ENCODE measurements at places on chromosomes 3 and 15.
A peak's percentile ranks its signal among the peaks of the same experiment; 100 is the strongest.

GRCh38 chr15:99895956-99896311 lies 162.7 kb upstream of the LYSMD4 start:
- no peak for DNase-seq

- no peak for DNase-seq
Observed at GRCh38 chr3:195035345-195036202, 235.4 kb downstream of the XXYLT1 start.

DNA sequence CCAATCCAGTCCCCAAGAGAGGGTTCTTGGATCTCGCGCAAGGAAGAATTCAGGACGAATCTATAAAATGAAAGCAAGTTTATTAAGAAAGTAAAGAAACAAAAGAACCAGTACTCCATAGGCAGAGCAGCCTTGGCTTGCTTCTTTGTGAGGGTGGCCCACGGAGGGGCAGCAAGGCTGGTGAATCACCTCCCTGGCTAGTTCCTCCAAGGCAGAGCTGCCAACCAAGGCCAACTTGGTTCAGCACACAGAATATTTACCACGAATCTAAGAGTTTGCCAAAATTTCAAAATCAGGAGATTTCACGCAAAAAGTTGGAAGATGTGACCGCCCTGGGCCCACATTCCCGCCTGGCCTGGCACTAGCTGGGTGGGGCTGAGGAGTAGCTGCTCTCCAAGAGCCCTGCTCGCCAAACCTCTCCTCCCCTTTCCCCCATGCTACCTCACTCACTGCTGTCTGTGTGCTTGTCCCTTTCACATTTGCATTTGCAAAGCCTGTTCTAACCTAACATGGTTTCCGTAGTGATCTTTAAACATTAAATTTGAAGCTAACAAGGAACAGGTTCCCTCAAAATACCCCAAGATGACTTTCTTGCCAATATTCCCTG lies 26.2 kb upstream of the DCUN1D1 start:
- no peak for DNase-seq

GRCh38 chr3:14110699-14111098 lies 14.0 kb downstream of the CHCHD4 start:
- no peak for DNase-seq

- no peak for DNase-seq
Observed at GRCh38 chr3:157531771-157532170, 28.6 kb upstream of the VEPH1 start.

- DNase-seq: peak; percentile 69
Observed at GRCh38 chr3:15291589-15292541, 40.5 kb downstream of the SH3BP5 start.

DNA sequence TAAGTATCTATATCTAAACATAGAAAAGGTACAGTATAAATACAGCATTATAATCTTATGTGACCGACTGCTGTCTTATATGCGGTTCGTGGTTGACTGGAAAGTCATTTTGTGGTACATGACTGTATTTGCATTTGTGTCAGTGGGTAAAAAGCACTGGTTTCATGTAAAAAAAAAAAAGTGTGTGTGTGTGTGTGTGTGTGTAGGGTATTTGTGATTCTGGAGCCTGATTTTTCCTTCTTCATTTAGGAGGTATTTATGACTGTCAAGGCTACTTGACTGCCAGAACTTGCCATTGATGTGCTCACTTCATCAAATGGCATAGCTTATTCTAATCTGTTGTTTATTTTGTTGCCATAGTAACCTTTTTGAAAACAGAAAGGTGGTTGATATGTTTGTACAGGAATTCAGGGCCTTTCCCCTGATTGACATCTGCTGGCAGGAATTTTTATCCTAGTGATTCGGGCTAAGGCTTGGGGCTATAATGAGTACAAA lies 63.2 kb downstream of the AKAP13 start:
- DNase-seq: no peak

DNA sequence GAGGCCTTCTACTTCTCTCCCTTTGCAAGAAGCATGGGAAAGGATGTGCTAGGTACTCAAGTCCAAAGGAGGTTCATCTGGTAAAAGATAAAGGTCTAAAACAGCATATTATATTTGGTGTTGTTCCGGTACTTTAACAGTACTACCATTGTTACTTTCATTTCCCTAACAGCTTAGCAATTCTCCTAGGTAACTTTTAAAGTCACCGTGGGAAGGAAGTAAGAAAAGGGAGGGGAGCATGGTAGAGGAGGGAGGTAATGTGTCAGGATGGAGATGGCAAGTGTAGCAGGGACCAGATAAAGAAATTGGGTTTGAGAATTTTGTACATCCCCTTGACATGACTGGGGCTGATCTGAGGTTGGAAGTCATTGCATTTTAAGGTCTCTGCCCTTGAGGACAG lies 89.4 kb upstream of the SKOR1 start:
- DNase-seq: no peak

DNA sequence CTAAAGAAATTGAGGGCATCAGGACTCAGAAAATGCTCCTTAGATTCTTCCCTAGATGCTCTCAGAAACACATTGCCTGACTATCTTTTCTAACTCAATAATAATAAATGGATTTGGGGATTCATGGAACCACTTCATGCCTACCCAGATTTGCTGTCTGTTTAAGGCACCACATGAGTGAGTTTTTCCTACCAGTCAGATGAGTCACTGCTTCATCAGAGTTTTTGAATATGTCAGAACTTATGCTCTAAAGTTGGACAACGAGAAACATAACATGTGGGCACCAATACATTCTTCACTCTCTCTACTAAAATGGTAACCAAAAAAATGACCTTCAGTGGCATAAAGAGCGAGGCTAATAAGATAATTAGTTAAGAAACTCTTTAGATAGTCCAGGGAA lies 1135.1 kb downstream of the TUSC7 start:
- no peak for DNase-seq

GRCh38 chr15:96052572-96053030 lies 277.9 kb upstream of the NR2F2 start:
- DNase-seq: no peak

DNA sequence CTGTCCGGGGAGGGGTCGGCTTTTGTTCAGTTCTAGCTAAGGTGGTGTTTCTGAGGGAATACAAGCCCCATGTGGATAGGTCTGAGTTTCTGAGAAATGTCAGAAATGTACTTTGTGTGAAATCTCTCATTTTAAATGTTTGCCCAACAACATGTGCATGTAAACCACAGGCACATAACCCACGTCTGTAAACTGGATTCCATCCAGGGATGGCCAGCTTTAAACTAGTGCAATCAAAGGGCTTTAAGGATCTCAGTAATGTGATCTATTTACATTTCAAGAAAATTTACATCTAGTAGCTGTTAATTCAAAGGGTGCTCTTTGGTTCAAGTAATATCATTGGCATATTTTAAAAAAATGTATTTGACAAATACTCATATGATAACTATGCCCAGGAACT lies 52.0 kb downstream of the POLR2M start:
- no peak for DNase-seq

DNA sequence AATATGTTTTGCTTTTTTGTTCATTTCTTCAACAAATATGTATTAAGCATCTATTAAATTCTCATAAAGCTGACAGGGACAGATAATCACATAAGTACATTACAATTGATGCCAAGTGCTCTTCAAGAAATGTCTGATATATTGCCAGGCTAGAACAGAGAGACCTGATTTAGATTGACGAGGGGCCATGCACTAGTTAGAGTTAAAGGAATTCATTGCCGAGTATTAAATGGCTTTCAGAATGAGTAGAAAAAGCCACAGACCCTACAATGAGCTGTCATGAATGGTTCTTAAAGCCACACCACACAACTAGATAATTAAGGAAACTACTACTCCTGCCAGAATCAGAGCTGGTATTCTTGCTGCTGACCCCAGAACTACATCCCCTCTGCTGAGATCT lies 250.2 kb upstream of the MME start:
- no peak for DNase-seq

GRCh38 chr3:184388936-184389230 lies 9.0 kb downstream of the CHRD start:
- no peak for DNase-seq

DNA sequence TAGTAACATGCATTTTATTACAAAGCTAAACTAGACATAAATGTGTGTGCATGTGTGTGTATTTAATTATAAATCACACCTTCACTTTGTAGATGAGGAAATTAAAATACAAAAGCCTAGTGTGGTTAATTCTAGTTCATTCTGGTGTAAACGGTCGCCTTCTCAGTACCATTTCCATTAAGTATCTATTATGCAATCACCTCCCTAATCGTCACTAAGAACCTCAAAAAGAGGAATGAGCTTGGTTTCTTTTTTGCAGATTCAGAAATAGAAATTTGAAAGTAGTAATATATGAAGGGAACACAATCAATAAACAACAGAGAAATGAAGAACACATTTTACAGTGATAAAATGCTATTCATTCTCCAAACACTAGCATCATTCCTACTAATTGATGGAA lies 233.2 kb downstream of the ZBBX start:
- no peak for DNase-seq

DNA sequence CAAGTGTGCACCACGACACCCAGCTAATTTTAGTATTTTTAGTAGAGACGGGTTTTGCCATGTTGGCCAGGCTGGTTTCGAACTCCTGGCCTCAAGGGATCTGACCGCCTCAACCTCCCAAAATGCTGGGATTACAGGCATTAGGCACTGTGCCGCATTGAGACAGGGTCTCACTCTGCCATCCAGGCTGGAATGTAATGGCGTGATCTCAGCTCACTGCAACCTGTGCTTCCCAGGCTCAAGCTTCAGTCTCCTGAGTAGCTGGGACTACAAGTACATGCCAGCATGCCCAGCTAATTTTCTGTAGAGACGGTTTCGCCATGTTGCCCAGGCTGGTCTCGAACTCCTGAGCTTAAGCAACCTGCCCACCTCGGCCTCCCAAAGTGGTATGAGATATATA lies 51.6 kb downstream of the ACAD9 start:
- no peak for DNase-seq

DNA sequence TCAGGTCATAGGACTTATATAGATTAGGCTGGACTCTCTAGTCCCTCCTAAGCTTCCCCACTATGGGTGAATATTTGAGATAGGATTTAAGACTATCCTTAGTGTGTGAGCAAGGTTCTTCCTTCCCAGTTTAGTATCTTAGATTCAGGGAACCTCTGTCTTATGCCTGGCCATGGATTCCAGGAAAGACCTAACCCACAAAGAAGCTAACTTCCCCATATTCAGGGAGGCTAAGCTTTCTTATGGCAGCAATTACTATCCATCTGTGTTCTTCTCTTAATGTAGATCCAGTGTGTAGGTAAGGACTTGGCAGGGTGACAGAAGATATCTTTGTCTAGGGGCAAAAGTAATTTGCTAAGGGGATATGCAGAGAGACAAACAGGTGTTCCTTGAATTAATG lies 25.5 kb upstream of the PIK3R4 start:
- no peak for DNase-seq

DNA sequence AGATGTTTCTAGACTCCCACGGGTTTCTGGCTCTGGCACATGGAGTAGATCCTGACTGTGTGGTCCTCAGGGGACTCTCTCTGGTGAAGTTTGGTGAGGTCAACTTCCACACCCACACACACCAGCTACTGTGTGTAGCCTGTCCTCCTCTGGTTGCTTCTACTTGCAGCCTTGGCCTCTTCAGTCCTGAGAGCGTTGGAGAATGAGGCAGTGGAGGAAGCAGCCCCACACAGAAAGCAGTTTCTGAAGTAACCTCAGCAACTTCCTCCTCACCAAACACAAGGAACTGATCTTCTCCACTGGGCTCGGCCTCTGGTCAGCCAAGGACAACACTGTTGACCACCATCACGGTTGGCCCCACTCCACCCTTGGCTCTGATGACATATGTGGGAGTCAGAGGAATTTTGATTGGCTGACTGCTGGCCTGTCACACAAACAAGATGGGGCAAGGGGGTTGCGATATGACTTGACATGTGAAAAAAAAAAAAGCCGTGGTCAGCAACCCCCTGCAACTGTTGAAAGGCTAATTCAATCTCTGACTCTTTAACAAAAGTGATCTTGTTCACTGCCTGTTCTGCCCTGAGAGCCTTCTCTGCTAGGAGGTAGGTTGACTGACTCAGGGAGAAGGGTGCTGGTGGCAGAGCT lies 19.6 kb downstream of the CD86 start:
- peak; percentile 66 for DNase-seq

DNA sequence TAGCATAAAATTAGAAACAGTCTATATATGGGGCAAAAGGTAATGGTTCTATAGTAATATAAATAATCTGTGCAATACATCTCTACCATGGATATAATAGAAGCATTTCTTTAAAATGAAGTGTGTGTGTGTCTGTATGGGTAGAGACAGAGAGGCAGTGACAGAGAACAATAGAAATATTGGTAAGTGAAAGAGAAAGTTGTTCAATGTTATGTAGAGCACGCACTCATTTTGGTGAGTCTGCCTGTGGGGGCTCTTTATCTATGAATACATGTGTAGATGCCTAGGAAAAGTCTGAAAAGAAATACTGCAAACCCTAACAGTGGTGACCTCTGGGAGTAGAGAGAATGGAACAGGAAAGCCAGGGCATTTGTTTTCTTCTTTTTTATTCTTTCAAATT lies 182.6 kb downstream of the STAC start:
- DNase-seq: no peak

DNA sequence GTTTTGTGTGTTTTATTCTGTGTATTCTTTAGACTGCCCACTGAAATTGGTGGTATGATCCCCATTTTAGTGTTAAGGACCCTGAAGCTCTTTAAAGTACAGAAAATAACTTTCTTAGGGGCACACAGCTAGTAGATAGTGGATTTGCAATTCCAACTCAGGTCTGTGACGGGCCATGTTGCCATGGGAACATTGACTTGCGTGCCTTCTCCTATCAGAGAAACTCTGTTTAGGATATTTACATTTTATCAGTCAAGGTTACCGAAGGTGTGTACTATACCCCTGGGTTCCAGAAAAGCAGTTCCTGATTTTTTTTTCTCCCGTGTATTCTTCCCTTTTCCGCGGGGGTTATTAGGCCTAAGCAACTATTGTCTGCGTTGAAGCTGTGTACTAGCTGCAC lies 19.4 kb downstream of the MYZAP start:
- DNase-seq: no peak

GRCh38 chr3:27081992-27082607 lies 287.1 kb downstream of the NEK10 start:
- no peak for DNase-seq

- DNase-seq: no peak
Observed at GRCh38 chr3:184538666-184539431, 22.7 kb upstream of the EPHB3 start.

DNA sequence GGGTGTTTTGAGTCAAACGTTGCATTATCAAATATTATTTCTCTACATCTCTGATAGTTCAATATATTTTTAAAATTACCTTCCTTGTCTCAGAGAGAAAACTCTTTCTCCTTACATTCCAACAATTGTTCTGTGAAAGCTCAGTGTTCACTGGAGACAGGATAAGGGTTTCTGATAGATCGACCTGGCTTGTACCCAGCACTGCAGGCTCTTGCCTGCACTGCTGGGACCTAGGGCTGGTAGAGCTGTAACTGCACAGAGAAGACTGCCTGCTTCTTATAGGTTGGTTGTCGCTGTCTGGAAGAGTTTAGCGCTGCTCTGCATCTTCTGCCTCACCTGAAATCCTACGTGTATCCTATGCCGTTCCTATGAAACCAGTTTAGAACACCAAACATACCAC lies 249.9 kb upstream of the LRTM1 start:
- no peak for DNase-seq

GRCh38 chr15:91099995-91100813 lies at the start of gene SV2B:
TSS of gene SV2B (plus strand) at chr15:91100257. CDS start at chr15:91226264, 126,007 bp downstream.
- DNase-seq: peak; percentile 6

- DNase-seq: no peak
Observed at GRCh38 chr15:52290329-52290728, 5.3 kb downstream of the MYO5C start.
